CD4-positive, alpha-beta T cell treated with Interleukin-2 at 100 ng/mL for 4 hours (primary cell): ENCODE measurements at places on chromosomes 12 and 14.

GRCh38 chr14:77014004-77014604, 14.4 kb downstream of the IRF2BPL start:
- DNase-seq: no peak

DNA sequence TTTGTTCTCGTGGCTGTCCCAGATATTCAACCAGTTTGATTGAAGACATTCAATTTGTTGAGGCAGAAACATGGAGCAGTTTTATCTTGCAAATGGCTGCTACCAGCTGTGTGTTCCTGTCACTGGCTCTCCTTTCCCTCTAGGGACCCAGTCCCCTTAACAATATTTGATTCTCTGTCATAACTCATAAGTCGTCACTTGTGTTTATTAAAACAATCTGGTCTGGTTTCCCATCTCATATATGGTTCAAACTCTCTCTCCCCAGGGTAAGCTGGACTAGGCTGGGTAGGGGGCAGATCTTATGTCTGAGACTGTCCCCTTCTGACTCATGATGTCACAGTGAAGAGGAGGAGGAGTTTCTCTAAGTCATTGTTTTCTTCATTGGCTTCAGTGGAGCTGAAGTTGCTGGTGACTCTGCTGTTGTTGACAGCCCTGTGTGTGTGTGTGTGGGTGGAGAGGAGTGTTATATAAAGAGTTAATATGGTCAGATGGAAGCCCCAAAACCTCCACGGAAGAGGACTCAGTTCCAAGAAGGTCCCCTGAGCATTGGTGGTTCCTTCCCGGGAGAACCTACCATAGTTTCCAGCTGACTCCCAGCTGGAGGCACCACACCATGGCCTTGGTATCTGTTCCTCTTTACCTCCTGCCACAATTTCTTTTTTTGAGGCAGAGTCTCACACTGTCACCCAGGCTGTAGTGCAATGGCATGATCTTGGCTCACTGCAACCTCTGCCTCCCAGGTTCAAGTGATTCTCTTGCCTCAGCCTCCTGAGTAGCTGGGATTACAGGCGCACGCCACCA, 16.1 kb upstream of the GNG2 start:
- DNase-seq: no peak

- DNase-seq: no peak
Measured at GRCh38 chr14:98184457-98184856, 1087.5 kb downstream of the BCL11B start.

GRCh38 chr14:34668111-34668510, 38.2 kb upstream of the SNX6 start:
- no peak for DNase-seq
